ENCODE measurements at places on chromosomes 4 and X.

GRCh38 chr4:176638992-176639391, 153.7 kb downstream of the VEGFC start:
- no peak for DNase-seq

DNA sequence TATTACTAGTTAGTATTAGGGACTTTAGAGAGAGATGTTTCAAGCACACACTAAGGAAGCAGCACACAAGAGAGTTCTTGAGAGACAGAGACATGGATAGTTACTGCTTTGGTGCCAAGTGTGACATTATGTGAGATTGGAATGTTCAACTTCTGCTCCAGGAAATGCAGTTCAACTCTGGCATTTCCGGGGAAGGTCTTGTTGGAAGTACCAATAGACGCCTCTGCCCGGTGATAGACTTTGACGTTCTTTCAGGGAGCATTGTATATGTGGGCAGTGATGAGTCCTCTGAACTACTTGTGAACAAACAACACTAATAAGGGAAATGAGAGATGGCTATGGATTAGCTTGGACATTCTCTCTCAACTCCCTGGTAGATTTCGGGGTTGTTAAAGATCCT, 638.1 kb upstream of the BOD1L1 start:
- DNase-seq, result no peak

DNA sequence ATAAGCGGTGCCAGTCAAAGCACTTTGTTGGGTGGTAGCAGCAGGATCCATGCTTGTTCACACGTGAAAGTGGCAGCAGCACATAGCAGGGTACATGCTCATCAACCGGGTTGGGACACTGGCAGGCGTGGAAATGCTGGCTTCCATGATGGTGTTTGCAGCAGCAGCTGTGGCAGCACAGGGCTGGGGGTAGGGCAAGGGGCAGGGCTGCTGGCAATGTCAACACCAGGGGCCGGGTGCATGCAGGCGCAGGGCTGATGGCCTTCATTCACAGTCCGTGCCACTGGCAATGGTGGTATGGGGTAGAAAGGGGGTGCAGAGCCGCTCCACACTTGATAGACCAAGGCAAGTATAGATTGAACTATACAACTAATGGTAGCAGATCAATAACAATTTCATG, 374.7 kb upstream of the FAM241A start:
- DNase-seq, result no peak

- DNase-seq, result peak; percentile 75
Measured at GRCh38 chrX:119871599-119872395, at the start of the genes NDUFA1 and RNF113A. Gene NDUFA1 (plus strand): TSS chrX:119871832. CDS start chrX:119871912, 80 bp downstream. Gene RNF113A (minus strand): TSS chrX:119871733. CDS start chrX:119871613, 120 bp downstream.

GRCh38 chr4:141575884-141576283, 60.5 kb upstream of the IL15 start:
- DNase-seq, result no peak

GRCh38 chrX:40733706-40734105, 1.6 kb downstream of the MED14 start:
- no peak for DNase-seq

DNA sequence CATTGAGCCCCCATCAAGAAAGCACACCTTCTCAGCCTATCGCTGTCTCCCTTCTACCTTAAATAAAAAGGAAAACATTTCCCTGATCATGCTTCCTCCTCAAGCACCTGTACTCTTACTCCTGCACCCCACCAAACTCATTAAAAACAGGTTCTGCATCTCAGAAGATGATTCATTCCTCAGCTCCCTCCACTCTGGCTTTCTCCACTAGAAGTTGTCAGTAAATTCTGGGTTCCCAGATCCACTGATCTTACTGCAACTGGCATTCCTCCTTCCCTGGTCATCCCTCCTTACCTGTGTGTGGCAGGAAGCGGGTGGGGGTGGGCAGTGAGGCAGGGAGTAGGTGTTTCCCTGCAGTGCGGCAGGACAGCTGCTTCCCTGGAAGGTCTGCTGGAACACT, 108.8 kb downstream of the GPR143 start:
- DNase-seq, result no peak

DNA sequence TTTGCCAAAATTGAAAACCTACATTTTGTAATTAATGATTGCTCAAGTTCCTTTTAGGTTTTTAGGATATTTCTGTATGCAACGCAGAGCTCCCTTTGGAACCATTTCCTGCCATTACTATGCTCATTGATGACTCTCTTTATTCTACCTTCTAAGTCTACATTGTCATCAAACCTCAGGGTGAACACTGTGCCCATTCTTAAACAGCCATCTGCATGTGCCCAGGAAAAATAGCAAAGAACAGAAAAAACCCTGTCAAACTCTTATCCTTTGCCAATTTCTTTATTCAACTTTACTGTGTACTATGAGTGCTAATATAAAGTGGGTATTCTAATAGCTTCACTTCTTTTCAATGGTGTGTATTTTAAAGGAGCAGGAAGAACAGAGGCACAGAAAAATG, 1455.9 kb downstream of the ADGRL3 start:
- DNase-seq, result no peak

DNA sequence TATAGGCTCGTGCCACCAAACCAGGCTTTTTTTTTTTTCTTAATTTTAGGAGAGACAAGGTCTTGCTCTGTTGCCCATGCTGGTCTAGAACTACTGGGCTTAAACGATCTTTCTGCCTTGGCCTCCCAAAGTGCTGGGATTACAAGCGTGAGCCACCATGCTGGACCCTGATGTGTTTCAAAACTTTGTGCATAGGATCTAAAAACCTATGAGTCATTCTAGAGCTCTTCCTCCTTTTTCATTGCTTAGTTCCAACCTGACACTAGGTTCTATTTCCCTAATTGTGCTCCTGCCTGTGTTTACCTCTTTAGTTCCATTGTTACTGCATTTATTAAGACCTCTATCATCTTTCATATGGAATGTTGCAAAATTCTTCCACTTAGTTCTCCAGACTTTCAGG, 57.3 kb downstream of the HPGD start:
- DNase-seq, result no peak

GRCh38 chr4:109436504-109436903, 2.9 kb downstream of the SEC24B start:
- DNase-seq, result no peak

GRCh38 chr4:688854-689681, at the start of gene SLC49A3:
Gene SLC49A3 (minus strand): TSS chr4:689151. CDS start chr4:689127, 24 bp downstream.
- DNase-seq, result no peak

- DNase-seq, result no peak
Measured at GRCh38 chrX:41558531-41558930, 111.4 kb downstream of the NYX start.

DNA sequence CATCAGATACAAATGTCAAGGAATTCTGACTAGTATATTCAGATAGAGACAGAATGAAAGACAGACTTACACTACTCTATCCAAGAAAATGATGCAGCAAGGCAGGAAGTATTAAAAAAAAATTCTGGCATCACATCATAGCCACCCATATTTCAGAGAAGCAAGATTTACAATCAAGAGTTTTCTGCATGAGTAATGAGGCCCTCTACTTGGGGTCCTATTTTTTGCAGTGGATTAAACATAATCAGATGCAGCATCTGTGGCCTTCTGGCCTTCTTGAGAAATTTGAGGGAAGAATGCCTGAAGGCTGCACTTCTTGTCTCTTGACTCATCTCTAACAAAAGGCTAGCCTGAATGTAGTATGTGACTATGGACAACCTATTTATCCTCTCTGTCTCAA, 48.2 kb upstream of the SLIT2 start:
- no peak for DNase-seq

DNA sequence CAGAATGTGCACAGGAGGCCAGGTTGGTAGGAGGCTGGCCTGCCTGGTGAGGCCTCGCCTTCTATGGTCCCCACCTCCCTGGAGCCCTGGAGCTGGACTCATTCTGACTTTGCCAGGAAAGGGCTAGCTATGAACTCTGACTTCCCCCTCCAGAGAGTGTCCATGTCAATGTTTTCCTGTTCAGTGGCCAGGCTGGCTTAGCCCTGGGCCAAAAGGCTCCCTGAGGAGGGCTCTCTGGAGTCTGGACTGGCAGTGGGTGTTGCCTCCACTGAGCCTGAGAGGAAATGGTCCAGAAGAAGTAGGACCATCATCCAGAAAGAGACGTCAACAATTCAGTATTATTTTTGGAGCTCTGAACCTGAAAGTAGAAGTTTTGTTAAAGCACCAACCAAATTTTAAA, 178.7 kb downstream of the CHIC2 start:
- no peak for DNase-seq

DNA sequence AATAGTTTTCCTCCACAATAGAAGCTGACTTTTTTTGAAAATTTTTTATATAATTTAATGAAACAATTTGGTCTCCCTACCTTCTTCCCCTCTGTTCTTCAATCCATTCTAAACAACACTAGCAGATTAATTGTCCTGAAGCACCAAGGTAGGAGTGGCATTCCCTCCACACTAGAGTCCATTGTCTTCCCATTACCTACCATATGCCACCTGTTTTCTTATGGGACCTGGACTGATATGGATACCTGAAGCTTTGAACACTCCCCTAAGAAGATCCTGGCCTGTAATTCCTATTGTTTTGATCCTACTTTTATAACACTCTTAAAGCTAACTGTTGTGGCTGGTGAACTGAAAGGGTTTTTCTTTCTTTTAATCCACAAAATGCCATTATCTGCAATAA, 92.0 kb downstream of the APBB2 start:
- no peak for DNase-seq

GRCh38 chr4:105246712-105247111, 100.0 kb downstream of the TET2 start:
- DNase-seq, result no peak

DNA sequence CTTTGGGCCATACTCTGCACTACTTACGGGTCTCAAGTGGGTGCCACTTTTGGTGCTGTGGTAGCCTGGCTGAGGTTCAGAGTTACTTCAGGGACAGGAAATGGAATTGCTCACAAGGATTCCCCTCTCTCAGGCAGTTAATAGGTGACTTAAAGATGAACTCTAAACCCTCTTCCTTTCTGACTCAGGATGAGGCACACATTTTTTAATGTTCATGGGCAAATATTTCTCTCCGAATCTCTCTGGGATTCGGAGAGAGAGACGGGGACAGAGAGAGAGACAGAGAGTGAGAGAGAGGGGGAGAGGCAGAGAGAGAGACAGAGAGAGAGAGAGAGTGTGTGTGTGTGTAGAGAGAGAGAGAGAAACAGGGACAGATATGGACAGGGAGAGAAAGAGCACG, 79.8 kb downstream of the NYX start:
- no peak for DNase-seq

- no peak for DNase-seq
Measured at GRCh38 chrX:44747969-44748368, 95.9 kb upstream of the DUSP21 start.

- no peak for DNase-seq
Measured at GRCh38 chr4:97589481-97590196, 553.6 kb downstream of the STPG2 start.

DNA sequence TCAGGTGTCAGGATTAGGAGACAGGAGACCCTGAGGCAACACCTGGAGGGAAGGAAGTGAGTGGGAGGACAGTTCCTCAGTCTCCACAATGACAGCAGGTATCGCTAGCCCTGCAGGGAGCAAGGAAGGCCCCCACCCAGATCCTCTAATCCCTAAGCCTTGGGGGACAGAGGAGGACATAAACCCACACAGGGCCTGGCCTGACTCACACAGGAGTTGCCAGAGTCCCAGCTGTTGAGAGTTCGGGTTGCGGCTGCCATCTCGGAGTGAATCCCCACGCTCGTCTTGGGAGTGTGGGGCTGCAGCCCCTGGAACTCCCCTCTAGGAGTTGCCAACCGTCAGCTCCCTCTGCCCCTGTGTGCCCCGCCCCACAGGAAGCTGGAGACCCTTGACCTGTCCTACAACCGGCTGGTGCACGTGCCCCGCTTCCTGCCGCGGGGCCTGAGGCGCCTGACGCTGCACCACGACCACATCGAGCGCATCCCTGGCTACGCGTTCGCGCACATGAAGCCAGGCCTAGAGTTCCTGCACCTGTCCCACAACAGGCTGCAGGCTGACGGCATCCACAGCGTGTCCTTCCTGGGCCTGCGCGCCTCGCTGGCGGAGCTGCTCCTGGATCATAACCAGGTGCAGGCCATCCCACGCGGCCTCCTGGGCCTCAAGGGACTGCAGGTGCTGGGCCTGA, 9.2 kb upstream of the BGN start:
- DNase-seq, result no peak

DNA sequence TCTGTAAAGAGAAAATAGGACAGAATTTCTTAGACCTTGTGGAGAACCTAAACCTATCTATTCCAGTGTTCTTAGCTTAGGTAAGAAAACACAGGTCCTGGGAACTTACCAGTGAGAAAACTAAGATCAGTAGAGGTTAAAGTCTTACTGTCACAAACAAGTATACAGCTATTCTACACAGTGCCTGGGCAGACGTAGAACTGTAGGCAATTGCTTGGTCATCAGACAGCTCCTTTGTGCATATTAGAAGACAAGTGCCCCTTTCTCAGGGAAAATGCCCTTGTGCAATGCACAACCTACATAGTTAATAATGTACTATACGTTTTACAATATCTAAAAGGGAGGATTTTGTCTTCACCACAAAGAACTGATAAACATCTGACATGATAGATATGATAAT, 86.6 kb upstream of the JADE1 start:
- no peak for DNase-seq

GRCh38 chr4:151039733-151040132, 24.6 kb upstream of the LRBA start:
- DNase-seq, result no peak

GRCh38 chrX:45852884-45853283, 652.2 kb upstream of the DIPK2B start:
- no peak for DNase-seq

DNA sequence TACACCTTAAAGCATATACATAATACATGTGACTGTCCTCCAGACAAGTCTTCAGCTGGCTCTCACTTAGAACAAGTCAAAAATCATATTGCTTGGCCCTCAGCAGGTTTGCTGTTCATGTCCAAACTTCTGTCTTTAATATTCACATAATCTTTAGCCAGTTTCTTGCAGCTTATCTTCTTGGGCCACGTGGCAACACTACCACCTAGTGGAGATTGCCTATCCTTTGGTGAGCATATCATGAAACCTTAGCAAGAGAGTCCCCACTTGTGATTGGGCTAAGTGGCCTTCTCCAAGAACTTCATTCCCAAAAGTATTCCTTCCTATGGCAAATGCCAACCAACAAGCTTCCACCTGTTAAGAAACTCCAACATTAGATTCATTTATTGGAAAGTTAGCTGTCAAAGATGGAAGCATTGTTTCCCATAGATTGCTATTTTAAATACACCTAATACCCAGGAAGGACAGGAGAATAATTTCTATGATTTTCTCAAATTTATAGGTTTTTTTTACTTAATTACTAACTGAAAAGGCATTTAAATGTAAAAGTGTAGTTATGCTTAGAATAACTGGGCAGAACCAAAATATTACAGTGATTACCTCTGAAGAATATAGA, 231.9 kb upstream of the INTU start:
- no peak for DNase-seq

DNA sequence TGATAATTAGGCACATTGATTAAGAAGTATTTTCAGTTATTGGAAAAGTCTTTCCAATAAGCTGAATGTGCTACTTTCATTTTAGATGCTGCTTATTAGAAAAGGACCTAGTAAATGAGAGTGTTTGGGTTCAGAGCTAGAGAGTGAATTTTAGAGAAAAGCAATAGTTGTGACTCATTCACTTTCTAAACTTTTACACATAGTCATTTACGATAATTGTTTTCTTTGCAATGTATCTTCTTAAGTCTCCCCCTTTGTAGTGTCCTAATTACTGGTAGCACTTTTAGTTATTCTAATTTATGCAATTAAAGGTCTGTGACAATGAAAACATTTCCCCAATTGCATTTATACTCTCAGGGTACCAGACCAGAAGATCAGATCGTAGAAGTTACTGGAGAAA, 1.3 kb downstream of the IL21 start:
- no peak for DNase-seq

Data from activated CD4-positive, alpha-beta T cell treated with anti-CD3 and anti-CD28 coated beads, Interleukin-2, amount 50 U/mL, for 4 hours (primary cell).